SHP77 treated with DMSO at 0.1 percent for 48 hours (cell line): ENCODE measurements at places on chromosomes 1 and 21.

- DNase-seq: no peak
Observed at GRCh38 chr1:112673592-112674439, 643 bp upstream of the MOV10 start.

GRCh38 chr1:221290669-221291068 lies 411.4 kb downstream of the HLX start:
- no peak for DNase-seq

- DNase-seq: no peak
Observed at GRCh38 chr1:206829282-206829681, 36.1 kb upstream of the IL20 start.

- no peak for DNase-seq
Observed at GRCh38 chr1:19472174-19472573, 13.2 kb downstream of the CAPZB start.

- DNase-seq: no peak
Observed at GRCh38 chr1:62599044-62599443, 1.7 kb downstream of the ANGPTL3 start.

DNA sequence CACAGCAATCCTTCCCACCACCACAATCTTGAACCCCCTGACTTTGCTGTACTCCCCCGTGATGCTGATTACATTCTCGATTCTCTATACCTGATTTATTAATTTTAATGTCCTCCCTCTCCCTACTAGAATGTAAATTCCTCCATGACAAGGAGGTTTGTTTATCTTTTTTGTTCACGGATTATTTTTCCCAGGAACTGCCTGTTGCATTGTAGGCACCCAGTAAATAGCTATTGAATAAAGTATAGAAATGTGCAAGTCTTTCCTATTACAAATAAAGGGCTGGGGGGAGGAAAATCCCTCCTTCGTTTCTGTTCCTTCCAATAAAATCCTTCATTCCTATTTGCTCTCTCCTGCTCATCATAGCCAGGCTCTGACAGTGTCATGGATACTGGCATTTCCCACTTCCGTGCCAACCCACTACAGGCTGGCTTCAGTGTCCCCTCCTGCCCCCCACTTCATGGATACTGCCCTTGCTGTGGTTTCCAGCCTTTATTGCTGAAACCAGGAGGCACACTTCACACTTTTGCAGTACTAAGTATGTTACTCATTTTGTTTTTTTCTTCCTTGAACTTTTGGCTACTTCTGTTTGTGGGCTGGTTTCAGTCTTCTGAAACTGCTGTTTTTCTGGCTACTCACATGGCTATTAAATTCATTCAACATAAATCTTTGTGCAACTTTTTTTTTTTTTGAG lies 7.5 kb downstream of the KIF1B start:
- DNase-seq: no peak

DNA sequence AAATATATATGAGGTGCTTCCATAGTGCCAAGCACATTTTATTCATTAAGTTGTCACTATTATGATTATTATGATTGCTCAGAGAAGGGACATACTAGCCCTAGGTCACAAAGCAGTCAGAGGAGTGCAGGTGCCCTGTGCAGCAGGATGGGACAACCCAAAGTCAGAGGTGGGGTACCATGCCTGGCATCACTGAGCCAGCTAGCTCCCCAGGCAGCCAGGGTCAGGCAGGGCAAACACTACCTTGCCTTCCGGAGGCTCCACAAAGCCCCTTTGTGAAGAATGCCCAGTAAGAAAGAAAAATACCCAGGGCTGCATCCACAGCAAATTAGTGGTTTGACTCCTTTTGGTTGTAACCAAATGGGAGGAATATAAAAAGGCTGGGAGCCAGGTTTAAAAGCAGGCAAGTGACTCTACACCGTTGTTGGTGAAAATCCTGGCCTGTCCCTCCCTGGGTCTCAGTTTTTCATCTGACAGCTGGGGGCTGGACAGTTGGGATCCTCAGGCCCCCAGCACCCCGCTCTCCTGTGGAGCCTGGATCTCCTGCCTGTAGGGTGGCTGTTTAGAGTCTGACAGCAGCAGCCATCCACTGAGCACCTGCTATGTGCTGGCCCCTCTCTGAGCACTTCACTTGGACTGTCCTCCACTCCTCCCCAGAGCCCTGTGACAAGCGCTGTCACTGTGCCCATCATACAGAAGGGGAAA lies 98.8 kb downstream of the GLIS1 start:
- no peak for DNase-seq

GRCh38 chr1:68049941-68050878 lies at the start of gene DIRAS3:
DIRAS3 (minus strand) TSS chr1:68050627; CDS start chr1:68047297, 3,330 bp downstream.
- DNase-seq: no peak

DNA sequence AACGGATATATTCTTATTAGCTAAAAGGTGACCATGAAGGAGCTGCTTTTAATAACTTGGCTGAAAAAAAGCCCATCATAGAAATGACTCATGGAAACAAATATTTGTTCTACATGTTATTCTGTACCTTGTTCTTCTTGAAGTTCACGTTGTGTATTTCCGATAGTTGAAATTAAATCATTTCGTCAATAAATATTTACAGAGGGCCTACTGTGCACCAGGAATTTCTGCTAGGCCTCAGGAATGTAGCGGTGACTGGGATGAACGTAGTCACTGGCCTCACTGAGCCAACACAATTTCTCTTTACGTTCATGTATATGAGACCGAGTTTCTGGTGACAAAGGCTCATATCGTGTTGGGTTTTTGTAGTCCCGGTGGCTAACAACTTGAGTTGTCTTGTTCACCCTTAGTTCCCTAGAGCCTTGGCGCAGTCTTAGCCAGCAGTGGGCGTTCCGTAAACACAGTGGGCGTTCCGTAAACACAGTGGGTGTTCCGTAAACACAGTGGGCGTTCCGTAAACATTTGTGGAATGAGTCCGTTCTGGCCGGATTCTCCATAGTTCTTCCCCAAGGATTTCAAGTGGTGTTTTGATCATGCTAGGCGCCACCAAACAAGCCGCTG lies 53.2 kb upstream of the VAMP3 start:
- DNase-seq: no peak

- DNase-seq: no peak
Observed at GRCh38 chr1:176880955-176881595, 283.4 kb downstream of the ASTN1 start.

DNA sequence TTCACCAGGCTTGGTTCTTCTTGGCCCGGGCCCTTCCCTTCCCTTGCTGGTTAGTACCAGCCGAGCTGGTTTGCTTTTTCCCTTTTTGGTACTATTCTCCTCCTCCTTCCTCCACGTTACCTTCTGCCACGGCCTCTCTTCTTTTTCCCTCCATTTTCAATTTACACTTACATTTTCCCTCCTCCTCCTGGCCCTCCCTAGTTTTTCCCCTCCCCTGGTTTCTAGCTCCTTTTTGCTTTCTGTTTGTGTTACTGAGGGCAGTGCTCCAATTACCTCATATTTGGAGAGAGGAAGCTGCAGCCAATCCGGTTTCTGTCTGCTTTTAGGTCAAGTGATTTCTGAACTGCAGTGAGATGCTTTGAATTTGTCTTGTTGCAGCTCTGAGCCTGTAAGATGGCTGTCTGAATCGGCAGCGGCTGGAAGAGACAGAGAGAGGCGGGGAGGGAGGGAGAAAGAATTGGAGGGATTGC lies 63.7 kb downstream of the MACF1 start:
- DNase-seq: peak; percentile 78

- DNase-seq: no peak
Observed at GRCh38 chr1:36511804-36512798, 29.4 kb upstream of the CSF3R start.

DNA sequence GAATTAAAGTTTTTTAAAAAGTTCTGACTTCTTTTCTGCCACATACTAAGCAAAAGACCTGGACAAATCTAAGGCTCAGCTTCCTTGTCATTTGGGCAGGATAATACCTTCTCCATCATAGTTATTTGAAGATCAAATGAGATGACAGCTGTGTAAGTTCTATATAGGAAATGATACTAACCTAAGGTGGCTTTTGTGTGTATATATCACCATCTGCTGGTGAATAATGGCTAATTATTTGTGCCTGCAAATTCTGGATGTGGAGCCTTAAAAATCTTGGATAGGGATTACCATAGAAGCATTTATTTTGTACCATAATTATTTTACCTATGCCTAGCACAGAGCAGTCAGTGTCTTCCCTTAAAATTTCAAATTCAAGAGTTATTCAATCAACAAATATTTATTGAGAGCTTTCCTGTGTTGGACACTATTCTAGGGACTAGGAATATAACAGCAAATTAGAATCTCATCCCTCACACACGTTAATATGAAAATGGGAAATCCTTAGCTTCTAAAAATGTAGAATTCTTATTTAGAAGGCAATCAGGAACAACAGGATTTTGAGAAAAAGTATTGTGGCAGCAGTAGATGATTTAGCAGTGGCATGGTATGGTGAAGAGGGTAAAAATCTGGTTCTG lies 89.8 kb downstream of the TMEM200B start:
- peak; percentile 43 for DNase-seq

DNA sequence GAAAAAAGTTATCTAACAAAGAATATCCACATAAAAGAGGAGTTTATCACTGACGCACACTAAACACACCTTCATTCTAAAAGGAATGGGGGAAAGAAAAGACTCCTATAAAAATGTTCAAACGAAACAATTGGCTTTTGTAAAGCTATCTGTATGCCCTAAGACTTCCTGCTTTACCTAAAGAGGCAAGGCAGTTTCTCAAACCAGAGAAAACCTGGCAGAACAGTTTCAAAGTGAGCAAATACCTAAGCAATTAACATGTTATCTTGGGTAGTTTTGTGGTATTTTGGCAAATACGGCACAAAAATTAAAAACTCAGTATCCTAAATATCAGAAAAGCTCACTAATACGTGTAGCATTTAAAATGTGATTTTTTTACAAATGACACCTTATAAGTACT lies 1.9 kb downstream of the PUM1 start:
- DNase-seq: no peak

DNA sequence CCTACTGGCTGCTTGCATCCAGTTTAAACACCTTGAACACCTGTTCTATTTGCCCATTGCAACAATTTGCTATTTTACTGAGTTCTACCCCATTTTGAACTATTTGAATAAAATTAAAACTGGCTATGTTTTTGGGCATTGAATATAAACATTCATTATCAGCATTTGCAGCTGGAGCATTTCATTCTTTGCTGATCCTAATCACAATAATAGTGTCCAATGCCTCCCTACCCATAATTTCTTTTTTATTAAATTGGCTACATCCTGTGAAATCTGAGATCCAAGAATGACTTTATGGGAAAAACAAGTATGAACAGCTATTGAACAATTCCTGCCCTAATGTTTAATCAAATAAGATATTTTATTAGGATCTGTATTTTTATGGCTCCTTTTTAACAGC lies 447.9 kb downstream of the PLA2G4A start:
- no peak for DNase-seq

DNA sequence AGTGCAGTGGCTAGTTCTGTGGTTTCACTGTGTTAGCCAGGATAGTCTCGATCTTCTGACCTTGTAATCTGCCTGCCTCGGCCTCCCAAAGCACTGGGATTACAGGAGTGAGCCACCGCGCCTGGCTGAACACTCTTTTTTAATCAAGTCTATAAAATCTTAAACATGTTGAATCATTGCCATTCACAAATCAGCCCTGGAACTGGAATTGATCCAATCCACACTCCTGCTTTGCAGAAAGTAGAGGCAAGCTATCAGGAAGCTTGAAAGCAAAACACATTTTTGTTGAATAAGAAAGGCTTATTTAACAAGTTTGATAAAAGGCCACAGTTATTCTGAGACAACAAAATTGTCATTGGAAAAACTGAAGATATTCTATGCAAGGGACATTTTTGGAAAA lies 18.3 kb upstream of the EFHD2 start:
- no peak for DNase-seq

DNA sequence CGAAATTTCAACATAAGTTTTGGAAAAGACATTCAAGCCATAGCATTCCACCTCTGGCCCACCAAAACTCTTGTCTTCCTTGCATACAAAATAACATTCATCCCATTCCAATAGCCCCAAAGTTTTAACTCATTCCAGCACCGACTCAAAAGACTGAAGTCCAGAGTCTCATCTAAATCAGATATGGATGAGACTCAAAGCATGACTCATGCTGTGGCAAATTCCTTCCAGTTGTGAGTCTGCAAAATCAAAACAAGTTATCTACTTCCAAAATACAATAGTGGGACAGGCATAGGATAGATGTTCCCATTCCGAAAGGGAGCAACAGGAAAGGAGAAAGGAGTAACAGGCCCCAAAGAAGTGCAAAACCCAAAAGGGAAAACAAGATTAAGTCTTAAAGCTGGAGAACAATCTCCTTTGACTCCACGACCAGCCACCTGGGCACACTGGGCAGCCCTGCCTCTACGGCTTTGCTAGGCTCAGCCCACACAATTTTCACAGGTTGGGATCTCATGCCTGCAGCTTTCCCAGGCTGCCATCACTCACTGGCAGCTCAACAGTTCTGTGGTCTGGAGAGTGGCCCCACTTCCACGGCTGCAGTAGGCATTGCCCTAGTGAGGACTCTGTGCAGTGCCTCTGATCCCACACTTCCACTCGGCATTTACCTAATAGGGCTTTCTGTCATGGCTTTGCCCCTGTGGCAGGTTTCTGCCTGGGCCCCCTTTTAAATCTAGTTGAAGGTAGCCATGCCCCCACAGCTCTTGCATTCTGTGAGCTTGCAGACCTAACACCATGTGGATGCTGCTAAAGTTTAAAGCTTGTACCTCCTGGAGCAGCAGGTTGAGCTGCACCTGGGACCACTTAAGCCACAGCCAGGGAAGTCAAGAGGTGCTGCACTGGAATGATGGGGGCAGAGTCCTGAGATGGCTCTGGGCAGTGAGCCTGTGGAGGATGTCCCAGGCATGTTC lies 51.0 kb downstream of the RUNX3 start:
- no peak for DNase-seq

- DNase-seq: no peak
Observed at GRCh38 chr1:25096307-25097150, 135.8 kb downstream of the SYF2 start.

GRCh38 chr1:91807921-91808620 lies 77.9 kb downstream of the TGFBR3 start:
- DNase-seq: no peak

DNA sequence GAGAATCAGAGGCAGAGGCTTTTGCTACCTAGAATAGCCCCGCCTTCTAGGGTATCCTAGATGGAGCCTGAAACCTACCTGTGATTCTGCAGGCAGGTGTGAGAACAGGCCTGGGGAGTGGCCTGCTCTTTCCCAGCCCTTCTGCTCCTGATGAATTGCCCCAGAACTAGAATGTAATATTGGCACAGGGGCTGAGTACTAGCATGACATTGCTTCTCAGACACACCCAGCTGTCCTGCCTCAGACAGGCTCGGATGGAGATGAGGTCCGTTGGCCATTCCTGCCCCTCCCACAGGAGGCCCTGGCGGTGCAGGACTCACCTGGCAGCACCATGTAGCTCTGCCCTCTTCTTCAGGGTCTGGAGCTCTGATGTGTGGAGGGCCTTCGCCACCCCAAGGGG lies 237.6 kb downstream of the GRIK3 start:
- DNase-seq: no peak

DNA sequence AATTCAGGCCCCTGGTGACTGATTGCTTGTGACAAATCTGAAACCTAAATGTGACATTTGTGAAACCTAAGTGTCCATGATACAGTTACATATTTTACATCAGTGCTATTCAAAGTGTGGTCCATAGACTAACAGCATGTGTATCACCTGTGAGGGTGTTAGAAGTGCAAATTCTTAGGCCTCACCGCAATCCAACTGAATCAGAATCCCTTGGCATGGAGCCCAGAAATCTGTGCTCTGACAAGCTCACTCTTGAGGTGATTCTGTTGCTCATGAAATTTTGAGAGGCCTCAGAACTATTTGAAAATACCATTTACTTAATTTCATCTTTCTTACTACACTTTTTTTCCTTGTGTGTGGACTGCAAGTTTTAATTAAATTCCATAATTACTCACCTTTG lies 587.9 kb downstream of the ADGRL2 start:
- DNase-seq: no peak
